Lower lobe of right lung (tissue), 2 donors: ENCODE measurements at places on chromosomes 6 and 20. TPM values are rescaled to one million over a fixed set of nuclear protein-coding genes. Genes with fewer than 3 reads are reported as not detected.
A peak's percentile ranks its signal among the peaks of the same experiment; 100 is the strongest.

- DNase-seq, result no peak
Measured at GRCh38 chr6:90440586-90441283, 144.1 kb upstream of the BACH2 start.

- no peak for DNase-seq
Measured at GRCh38 chr6:17740559-17741220, 34.0 kb upstream of the NUP153 start.

GRCh38 chr20:19903168-19903811 is 113.9 kb upstream of the NAA20 start:
- DNase-seq, result peak; percentile 62

GRCh38 chr6:25787428-25787827 is 32.9 kb downstream of the SLC17A4 start:
- DNase-seq, result no peak

DNA sequence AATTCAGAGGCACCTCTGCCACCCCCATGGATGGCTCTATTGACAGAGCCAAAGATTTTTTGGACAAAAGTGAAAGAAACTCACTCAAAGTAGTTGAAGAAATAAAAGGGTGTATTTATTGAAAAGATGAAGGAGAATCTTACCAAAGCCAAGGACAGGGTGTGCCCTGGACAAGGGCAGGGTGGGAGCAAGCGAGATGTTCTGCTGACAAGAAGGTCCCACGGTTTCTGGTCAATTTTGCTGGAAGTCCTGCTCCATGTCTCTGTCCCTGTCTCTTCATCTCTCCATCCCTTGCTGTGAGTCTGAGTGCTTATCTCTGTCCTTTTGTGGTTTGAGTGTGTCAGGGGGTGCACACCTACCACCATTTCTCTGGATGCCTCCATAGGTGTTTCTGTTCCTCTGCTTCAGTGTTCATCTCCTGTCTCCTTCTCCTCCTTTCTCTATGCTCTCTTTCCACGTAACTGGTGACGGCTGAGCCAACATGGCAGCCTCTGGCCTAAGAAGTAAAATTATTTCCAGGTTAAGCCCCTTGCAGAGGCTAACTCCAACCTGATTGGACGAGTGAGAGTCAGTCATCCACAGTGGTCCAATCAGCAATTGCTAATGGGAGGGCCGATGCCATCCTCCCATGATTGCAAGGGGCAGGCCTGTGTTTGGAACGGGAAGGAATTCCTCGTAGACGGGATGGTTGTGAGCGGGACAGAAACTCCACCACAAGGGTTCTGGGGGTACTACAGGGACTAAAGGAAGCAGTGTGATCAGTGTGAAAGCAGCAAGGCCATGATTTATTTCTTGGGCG is 502.1 kb upstream of the CDH4 start:
- no peak for DNase-seq

PRND gene
- not detected for total RNA-seq

SLC22A3 gene
- 37.7 TPM for total RNA-seq

EMILIN3 gene
- total RNA-seq, result 0.15 TPM
